Cerebellar cortex (tissue), 1 donor: ENCODE measurements at places on chromosomes 2 and 18.
A peak's percentile ranks its signal among the peaks of the same experiment; 100 is the strongest.

DNA sequence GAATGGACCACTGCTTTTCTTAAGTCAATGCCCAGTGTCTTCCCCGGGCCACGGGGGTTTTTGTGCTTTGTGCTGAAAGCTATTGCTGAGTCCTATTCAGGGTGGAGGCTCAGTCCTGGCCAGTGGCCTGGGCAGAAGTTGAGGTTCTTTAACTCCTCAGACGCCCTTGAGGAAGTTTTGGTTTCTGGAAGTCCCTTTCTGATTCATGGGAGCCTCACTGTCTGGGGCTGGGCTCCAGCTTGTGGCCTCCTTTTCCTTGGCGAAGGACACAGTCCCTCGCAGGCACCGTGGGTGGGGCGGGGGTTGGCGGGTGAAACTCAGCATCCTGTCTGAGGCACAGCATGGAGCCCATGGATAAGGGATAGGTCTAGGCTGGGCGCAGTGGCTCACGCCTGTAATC, 465.2 kb upstream of the HS6ST1 start:
- DNase-seq = no peak

DNA sequence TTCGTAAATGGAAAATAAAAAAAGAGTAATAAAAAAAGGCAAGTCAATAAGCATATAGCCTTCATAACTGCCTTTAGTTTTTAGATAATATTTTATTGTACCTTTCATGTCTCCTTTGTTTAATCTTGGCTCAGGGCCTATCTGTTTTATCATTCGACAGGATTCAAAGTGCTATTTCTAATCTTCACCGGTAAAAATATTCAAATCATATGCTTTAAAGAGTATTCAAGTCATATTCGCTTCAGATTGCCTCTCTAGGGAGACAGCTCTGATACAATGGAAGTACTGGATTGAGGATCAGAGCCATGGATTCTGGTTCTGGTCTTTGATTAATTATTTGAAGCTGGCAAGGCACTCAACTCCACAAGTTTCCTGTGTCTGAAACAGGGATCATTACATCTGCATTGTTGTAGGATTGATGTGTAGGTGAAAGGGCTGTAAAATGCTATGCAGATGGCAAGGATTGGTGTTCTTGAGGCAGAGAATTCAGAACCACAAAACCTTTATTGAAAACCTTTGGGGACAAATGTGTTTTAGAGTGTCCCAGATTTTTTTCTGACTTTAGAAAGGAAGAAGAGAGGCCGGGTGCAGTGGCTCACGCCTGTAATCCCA, 84.3 kb upstream of the RAPH1 start:
- DNase-seq = no peak

- DNase-seq = no peak
Measured at GRCh38 chr2:224211791-224212190, 172.7 kb upstream of the SERPINE2 start.

DNA sequence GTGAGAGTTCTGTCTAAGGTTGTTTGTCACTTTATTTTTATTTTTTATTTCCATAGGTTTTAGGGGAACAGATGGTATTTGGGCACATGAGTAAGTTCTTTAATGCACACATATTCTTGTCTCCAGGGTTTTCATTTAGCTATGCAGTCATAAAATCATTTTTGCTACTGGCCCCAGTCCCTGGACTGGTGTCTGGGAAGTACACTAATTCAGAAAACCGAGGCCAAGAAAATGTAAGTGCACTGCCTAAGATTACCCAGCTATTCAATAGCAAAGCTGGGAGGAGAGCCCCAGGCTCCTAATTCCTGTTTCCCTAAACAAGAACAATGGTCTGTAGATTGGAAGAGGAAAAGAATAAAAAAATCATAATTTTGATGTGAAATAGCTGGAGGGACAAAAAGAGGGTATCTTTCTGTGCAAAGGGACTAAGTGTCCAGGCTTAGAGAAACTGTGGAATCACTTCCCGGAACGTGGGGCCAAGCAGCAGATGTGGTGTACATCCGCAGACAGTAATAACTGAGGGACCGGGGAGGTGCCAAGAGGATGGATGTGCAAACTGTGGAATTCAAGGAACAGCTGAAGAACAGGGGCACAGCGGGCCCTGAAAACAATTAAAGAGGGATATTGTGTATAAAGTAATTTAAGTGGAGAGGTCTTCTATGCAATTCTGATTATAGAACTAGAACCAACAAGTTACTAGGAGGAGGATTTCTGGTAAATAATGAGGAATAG, 236.3 kb downstream of the ACKR3 start:
- no peak for DNase-seq

DNA sequence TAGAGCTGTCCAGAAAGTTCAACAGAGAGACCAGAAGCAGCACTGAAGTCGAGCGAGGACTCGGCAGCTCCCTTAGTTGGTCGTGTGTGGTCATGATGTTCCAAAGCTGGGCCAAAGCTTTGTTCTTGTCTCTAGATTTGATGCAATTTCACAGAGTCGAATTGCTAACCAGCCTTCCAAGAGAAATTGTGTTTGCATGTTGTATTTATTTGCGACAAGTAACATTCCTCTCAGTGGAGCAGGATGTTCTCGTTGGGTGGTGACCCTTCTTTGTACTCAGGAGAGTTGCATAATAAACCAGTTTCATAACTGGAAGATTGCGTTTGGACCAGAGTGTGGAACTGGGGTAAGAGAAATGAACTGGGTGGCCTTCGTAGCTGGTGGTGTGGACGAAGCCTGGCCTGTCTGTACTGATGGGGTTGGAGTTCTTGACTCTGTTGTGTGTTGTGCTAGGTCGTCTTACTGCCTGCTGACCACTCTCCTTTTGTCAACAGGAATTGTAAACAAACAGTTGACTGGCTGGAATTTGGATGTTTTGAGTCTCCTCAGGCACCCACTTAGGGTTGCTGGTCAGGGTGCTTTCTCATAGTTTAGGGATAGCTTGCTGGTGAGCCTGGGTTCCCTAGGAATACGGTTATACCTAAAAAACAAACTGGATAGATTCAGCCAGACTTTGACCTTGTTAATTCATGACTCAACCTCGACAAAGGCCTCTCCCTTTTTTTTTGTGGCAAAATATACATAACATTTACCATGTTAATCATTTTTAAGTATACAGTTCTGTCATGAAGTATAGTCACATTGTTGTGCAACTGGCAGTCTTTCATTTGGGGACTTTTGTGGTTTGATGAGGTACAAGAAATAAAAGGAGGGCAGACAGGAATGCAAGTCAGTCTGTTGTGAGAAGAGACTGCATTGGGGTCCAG, 28.9 kb upstream of the TOGARAM2 start:
- DNase-seq = peak; percentile 28

DNA sequence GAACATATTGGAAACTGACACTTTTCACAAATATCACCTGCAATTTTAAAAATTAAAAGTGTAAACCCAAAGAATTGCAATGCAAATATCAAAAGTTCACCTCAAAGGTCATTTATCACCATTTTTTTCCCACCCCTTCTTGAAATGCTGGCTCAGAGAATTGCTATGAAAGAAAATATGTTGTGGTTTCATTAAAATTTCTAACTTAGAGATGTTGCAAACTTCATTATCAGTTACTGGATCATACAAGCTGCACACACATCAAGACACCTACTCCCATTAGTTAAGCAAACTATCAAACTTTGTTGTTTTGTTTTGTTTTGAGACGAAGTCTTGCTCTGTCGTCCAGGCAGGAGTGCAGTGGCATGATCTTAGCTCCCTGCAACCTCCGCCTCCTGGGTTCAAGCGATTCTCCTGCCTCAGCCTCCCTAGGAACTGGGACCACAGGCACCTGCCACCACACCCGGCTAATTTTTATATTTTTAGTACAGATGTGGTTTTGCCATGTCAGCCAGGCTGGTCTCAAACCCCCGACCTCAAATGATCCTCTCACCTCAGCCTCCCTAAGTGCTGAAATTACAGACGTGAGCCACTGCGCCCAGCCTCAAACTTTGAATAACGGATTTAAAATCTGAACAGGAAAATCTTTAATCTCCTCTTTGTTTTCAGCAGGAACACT, 37.0 kb downstream of the STK39 start:
- DNase-seq = no peak

DNA sequence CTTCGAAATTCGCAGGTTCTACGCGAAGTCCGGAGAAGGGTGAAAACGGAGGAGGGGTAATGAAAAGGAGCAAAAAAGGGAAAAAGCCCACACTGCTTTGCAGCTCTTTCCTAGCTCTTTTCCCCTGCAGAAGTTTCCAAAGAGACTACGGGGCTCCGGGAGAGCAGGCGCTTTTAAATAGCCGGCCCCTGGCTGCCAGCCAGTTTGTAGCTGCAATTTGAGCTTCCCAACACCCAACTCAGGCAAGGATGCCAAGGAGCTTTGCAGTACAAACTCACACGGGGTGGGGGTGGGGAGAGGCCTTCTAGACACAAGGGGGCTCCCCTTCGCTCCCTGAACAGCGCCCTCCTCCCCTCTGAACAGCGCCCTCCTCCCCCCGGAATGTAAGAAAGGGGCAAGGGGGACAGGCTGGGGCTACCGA, at the start of gene IGFBP5:
Gene IGFBP5, minus strand, starts transcription at position 149 of the 421 bp plus-strand sequence. CDS start 774 bp downstream, outside the sequence.
- DNase-seq = peak; percentile 79

DNA sequence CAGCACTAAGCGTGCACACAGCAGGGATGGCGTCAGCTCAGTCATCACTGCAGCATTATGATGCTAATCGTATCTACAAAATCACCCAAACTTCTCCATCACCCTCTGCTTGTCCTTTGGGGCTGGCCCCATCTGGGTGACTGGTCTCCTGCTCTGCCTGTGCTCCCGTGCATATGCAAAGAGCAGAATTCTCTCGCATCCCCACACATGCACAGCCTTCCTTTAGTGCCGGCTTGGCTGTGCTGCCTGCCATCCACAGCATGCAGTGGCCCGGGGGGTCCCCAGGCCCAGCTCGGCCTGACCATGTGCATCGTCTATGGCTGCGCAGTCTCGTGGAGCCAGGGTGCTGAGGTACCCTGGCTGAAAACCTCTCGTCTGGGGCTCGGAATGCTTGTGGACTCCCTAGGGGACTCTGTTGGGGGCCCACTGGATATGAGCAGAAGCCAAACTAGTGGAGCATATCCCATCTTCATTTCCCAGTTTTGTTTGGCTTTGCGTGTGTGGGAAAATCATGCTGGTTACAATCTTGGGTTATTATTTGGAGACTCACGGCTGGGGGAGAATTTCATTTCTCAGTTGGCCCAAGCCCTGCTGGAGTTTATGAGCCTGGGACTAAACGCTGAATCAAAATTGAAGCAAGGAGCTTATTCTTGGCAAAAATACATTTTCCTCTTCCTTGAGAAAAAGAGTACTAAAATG, 70.9 kb upstream of the HS6ST1 start:
- no peak for DNase-seq

DNA sequence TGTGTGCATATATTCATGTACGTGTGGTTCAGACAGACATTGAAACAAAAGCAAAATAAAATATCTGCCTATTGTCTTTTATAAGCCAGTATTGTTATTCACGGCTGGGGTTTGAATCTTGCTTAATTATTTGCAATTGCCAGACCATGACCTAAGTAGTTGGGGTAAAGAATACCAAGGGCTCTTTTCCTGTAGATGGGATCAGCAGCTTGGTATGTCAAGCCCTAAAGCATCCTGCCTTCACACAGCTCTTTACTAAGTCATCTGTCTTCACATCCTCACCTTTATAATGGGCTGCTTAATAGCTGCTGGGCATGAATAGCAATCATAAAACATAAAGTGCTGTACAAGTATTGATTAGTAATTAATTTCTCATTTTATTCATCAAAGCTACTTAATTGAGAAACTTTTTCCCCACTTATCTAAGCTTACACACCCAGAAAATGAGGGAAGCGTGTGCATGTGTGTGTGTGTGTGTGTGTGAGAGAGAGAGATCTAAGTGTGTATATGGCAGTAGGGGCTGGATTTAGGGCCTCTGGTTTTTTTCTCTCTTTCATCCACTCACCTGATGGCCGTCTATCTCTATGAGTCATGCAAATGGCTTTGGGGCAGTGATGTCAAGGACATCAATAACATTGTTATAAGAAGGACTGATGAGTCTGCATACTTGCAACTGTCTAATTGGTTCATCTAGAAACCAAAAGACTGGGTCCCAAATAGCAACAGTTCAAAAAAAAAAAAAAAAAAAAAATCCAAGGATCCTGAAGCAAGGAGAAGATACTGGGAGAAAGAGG, 244.1 kb upstream of the TNP1 start:
- no peak for DNase-seq

DNA sequence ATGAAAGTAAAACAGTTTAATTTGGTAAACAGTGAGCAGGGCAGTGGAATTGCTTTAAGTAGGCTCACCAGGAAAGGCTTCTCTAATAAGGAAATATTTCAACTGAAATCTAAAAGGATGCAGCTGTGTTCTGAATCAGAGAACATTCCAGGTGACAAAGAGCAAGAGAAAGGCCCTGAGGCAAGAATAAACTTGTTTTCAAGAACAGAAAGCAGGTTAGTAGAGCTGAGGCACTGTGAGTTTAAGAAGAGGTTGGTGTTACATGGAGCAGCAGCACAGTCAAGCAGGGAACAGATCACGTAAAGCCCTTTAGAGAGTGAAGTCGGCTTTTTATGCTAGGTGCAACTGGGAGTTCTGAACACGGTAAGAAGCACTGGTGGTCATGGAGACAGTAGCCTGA, 57.0 kb upstream of the SCN1A start:
- no peak for DNase-seq

- DNase-seq = no peak
Measured at GRCh38 chr2:65231892-65232477, 4.4 kb downstream of the ACTR2 start.

GRCh38 chr2:144462266-144462665, 57.7 kb downstream of the ZEB2 start:
- no peak for DNase-seq

DNA sequence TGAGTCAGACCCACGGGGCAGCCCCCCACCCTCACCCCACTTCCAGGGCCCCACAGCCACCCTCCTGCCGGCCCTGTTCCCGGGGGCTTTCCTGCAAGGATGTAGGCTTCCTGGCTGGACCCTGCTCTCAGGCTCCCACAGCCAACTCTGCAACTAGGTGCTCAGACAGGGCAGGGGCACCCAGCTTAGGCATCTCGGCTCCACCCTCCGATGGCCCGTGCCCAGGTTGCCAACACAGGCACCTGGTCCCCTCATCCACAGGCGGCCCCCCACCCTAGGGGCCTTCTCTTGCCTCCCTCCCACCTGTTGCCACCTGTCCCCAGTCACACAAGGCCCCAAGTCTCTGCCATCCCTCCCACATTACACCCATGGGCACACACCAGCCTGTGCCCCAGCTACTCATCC, 34.6 kb downstream of the HS6ST1 start:
- DNase-seq = no peak

DNA sequence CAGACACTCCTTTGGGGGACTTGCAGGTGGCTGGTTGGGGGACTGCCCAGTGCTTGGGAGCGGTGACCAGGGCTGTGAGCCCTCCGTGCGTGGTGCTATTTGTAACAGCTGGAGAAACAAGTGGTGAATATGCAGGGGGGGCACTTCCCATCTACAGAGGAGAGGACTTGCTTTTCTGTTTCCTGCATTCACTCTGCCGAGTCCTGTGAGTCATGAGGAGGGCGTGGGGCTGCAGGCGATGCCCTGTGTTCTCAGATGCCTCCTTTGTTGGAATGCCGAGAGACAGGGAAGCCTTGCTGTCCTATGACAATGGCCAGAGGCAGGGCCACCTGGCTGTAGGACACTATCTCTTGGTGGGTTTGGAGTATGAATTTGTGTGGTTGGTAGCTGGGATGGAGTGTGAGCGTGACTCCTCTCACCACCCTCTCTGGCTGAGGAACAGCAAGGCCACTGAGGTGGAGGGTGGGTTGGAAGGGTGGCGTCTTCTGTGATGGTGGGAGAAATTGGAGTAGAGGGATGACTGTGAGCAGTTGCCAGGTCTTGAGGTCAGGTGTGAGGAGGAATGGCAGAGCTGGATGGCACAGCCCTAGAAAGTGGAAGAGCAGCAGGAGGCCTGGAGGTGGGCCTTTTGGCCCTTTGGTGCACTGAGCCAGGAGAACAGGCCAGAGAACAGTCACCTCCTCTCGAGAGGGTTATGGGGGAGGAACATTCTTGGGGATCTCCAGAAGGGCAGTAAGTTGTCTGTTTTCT, 24.3 kb downstream of the FHOD3 start:
- DNase-seq = no peak
